ENCODE measurements at places on chromosomes 13 and 19.

- DNase-seq, result no peak
These were observed 1691.5 kb upstream of the SLC10A2 start for GRCh38 chr13:104757712-104758111.

- DNase-seq, result no peak
These were observed 24.0 kb downstream of the GGACT start for GRCh38 chr13:100564444-100565223.

DNA sequence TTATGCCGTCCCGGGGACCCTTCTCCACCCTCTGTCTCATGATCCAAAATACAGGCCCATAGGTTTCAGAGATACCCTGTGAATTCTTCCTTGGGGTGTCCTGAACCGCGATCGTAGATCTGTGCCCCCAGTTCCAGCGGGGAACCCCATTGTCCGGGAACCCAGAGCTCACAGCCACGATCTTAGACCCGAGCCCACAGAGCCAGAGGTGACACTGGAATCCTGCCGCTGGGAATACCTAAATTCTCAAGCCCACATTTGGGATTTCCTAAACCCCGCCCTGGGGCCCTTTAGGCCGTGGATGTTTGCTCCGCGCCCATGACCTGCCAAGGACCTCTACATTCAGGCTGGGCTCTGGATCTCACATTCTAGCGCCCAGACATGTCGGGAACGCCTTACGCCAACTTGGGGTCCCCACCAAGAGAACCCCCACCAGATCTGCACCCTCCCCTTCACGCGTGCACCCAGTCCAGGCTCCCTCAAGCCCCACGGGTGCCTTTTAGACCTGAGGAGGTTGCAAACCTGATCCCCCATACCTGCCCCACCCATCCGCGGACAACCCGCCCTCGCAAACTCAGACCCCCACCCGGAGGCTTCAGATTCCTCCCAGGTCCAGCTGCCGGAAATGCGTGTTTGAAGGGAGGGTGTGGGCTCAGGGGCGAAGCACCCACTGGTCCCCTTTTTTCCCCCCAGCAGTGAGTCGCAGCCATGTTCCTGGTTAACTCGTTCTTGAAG, 605 bp downstream of the CAPNS1 start:
- no peak for DNase-seq

- DNase-seq, result no peak
These were observed 72.9 kb downstream of the SPATA13 start for GRCh38 chr13:24233351-24233901.

DNA sequence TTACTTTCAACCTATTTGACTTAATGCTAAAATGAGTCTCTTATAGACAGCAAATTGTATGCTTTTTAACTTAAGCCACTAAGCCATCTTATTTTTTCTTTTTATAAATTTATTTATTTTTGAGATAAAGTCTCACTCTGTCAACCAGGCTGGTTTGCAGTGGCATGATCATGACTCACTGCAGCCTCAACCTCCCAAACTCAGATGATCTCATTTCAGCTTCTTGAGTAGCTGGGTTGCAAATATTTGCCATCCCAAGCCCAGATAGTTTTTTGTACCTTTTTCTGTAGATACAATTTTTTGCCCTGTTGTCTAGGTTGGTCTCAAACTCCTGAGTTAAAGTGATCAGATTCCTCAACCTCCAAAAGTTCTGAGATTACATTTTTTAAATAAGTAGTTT, 27.1 kb downstream of the ZNF714 start:
- no peak for DNase-seq

GRCh38 chr19:15159251-15159650, 41.5 kb downstream of the NOTCH3 start:
- DNase-seq, result no peak

- no peak for DNase-seq
These were observed 239.7 kb upstream of the HTR2A start for GRCh38 chr13:47136504-47136941.

GRCh38 chr13:31105020-31105795, 56.5 kb downstream of the HSPH1 start:
- DNase-seq, result no peak

DNA sequence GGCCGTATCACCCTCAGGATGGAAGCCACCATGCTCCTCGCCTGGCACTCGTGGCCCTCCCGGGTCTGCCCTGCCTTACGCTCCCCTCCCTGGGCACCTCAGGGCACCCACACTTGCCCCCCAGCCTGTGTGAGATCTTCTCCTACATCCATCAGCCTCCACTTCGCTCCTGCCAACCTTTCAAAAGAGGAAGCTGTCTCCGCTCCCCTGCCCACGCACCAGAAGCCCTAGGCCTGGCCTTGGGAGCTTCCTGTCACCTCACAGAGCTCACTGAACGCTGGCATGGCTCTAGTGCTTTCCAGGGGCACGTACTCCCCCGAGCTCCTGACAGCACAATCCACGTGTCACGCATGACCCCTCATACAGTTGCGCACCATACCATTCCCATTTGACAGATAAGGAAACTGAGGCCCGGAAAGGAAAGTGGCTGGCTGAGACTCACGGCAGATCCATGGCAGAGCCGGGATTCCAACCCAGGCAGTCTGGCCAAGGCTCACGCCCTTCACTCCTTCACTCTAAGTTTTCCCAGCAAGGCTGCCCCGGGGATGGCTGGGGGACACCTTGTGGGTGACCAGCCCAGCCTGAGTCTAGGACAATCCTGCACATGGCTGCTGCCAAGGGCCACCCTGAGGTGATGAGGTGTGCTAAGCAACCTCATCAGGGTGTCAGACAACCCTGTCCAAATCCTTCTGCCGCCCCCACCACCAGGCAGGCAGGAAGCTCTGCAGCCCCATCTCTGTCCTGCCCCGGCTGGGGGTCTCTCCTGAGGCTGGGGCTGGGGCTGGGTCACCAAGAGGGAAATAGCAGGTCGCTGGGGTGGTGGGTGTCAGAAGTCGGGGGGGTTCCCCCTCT, 19.3 kb downstream of the PPP1R12C start:
- DNase-seq, result no peak

DNA sequence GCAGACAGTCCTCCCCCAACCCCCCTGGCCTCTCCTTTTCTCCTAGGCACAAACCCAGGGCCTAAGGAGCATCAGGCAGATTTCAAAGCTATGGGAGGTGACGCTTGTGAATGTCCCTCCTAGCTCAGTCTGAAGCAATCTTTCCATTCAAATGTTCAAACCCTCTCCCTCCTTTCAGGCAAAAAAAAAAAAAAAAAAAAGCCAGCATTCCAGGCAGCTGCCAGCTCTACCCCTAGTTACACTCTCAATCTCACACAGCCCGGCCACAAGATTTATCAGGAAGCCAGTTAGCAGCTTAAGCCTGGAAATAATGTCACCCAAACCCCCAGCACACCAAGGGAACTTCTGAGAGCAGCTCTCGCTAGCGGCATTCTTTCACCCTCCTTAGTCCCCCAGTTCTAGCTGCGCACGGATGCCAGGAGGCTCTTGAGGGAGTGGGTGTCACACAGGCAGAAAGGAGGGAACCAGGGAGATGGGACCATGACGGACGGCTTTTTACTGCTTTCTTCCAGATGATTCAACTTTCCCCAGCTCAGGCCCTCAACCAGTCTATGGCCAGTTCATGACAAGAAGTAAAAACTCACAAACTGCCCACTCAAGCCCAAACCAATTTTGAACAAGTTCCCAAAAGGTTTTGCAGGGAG, 6.3 kb downstream of the SH3GL1 start:
- no peak for DNase-seq

GRCh38 chr19:38375748-38376147, 1.4 kb downstream of the PSMD8 start:
- DNase-seq, result no peak

GRCh38 chr13:95920485-95920884, 132.7 kb downstream of the UGGT2 start:
- DNase-seq, result no peak

- DNase-seq, result no peak
These were observed 35.0 kb downstream of the KEAP1 start for GRCh38 chr19:10468133-10468532.

DNA sequence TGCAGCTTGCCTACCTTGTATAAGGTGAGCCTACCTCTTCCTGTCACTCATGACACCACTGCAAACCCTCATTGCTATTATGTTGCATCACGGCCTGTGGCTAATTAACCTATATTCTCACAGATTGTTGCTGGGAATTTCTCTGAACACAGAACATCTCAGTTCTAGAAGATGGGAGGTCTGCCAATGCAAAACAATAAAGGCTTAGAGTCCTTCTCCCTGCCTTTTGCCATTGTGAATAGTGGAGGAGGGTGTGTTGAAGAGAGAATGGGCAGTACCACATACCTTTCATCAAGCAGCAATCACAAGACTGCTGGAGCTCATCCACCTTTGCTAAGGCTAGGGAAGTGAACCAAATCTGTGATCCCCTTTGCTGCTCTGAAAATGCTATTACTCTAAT, 34.4 kb downstream of the WDFY2 start:
- DNase-seq, result no peak

- DNase-seq, result no peak
These were observed at the start of gene CCDC70 for GRCh38 chr13:51861723-51862300. CCDC70 (plus strand) TSS chr13:51861969; CDS start chr13:51865412, 3,443 bp downstream.

DNA sequence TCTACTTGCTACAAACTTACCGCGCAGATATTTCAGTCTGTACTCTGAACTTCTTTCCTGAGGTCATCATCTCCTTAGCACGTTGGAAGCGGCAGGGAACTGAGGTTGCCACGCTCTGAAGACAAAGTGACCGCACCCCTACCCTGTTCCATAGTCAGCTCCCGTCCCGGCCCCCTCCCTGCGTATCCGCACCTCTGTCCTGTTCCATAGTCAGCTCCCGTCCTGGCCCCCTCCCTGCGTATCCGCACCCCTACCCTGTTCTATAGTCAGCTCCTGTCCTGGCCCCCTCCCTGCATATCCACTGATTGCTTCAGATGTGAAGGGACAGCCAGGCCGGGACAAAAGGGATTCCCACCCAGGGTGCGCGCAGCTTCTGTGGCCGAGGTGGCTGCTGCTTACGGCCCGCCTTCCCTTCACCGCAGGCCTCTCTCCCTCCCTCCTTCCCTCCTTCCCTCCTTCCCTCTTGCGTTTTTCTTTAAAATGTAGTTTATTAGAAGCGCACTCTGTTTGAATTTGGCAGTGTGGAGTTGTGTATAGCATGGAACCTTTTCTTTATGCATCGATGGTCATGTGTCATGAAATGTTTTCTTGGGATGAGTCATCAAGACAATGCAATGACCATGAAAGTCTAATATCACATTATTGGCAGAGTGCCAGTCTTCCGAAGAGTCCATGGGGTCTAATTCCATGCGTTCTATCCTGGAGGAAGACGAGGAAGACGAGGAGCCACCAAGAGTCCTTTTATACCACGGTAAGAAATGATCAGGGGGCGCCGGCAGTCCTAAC, 21.9 kb upstream of the NDUFS7 start:
- no peak for DNase-seq

- no peak for DNase-seq
These were observed 16.3 kb downstream of the S1PR2 start for GRCh38 chr19:10214784-10215183.

DNA sequence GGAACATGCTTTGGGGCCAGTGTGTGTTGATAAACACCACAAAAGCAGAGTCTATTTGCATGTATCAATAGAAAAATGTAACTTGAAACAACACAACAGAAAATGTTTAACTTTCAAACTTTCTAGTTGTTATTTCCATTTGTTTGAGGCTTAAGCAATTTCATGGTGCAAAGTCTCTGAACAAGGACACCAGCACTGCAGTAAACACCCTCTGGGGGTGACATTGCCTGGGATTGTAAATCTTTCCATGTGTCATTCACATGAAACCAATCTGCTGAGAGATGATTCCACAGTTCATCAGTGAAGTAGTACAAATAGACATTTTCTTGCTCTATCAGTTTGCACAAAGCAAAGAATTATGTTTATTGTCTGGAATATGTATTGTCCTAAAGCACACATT, 124.5 kb downstream of the ITGBL1 start:
- no peak for DNase-seq

DNA sequence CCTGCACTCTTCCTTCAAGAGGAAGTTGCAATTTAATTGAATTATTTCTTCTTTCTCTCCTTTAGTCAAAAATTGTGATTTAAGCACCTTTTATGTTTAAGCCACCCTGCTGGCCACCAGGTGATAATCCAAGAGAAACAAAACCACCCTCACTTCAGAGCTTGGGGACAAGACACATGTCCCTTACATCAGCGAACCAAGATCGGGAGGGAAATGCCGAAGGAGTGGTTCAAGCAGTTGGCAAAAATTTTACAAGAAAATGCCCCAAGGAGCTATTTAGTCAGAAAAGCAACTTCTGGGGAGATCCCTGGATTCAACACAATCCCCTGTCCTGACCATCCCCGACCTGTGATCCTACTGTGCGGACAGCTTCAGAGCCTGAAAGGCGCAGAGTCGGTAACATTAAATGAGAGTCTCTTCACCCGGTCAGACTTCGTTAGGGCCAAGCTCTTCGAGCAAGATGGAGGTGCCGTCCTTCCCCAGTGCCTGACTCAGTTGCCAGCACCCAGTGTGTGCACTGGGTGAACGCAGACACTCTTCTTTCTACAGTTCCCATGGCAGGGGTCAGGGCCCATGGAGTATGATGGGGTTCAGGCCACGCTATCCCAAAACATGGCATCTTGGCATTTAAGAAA, 78.6 kb upstream of the TM9SF2 start:
- DNase-seq, result no peak

DNA sequence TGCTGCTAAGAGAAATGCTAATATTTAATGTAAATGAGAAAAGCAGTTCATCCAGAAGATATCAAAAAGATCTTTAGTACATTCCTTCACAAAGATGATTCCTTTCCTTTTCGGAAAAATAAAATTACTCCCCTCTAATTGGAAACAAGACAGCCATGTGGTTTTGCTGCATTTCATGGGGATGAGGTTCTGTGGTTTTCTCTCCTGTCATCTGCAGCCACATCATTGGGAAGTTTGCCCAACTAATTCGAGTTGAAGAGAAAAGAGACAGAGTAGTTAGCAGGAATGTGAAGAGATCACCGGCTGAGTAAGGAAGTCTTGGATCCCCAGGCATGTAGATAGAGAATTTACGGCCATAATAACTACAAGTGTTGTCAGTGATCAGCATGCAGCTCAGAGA, 122.1 kb downstream of the CYSLTR2 start:
- no peak for DNase-seq

DNA sequence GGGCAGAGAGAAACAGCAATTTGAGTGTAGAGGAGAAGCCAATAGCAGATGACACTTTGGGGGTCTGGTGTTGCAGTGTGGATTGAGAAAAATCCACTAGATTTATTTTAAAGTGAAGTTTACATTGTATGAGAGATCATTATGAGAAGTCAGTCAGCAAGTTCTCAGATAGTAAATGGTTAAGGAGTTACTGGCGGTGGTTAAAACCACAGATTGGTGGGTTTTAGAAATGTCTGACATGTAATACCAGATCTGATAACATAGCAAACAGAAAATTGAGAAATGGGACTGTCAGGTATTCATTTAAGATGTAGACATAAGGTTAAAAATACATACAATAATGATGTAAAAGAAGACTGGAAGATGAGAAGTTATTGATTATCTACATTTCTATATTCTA, 7.2 kb downstream of the ABHD13 start:
- no peak for DNase-seq

DNA sequence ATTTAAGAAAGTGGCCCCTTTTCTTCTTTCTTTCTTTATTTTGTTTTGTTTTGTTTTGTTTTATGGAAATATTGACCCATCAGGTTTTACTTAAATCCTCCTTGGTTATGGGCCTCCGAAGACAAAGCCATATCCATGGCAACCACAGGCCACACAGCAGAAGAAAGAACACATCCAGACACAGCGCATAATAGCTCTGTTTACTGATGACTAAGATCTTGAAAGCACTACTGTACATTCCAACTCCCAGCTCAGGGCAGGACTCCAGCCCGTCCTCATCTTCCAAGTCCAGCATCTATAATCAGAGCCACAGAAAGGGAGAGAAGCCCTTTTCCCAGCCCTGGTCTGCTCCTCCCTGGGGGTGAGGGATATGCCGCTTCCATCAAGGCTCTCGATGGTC, 84.3 kb downstream of the NUFIP1 start:
- DNase-seq, result no peak
